ENCODE measurements at places on chromosomes 3 and 15.

DNA sequence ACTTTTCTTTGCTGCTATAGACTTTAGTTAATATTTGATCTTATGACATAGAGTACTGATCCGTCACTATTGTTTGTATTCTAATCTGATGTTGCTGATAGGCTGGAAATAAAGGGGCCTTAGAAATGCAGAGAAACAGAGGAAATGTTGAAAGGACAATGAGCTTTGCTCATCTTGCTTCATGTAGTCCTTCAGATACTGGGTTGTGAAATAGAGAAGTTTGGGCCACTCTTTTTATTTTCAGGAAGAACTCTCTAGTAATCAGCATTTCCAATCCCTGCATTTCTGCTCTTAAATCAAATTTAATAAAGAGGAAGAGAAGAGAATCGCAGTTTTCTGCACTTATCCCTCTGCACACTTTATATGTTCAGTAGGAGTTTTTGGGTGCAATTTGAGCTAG is 192.8 kb upstream of the THBS1 start:
- DNase-seq: no peak

DNA sequence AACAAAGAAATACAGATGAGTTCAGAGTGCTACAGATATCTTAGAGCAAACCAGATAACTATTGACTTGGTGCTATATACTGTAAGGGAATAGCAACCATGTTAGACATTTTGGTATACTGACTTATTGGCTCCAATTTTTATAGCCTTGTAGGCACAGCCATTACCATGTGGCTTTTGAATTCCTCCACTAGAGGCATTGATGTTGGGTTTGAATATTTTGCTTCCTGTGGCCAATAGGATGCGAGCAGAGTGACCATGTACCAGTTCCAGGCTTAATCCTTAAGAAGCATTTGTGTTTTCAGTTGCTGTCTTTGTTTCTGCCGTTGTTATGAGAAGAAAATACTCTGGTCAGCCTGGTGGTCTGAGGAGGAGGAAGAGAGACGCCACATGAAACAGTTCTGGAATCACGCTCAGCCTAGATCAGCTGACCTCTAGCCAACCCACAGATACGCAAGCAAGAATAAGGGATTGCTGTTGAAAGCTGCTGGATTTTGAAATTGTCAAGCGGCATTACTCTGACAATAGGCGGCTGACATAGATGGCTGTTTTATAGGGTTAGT is 109.4 kb upstream of the TNIK start:
- no peak for DNase-seq

GRCh38 chr3:52930748-52931147 is 33.4 kb upstream of the STIMATE start:
- no peak for DNase-seq

GRCh38 chr15:63939531-63940130 is 105.9 kb upstream of the HERC1 start:
- no peak for DNase-seq

DNA sequence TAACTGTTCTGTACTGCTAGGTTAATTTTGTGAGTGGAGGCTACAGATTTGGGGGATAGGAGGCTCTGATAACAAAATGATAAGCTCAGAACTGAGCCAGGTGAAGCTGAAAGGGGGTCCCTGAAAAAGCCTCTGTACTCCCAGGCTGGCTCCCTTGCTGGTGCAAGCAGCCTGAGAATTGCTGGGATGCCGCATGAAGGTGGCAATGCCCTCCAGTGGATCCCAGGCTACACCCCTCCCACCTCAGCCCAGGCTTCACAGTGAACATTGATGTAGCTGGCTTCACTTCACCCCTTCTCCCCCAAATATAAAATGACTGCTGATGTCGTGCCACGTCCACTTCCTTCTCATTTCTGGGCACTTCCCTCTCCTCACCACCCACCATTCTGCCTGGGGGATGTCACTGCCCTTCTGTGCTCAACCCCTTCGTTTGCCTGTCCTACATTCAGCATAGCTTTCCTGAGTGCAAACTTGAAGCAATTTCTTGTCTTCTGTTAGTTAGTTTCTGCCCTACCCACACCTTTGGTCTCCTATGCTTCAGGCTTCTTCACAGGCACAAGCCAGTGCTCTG is 9.7 kb upstream of the ARHGEF26 start:
- no peak for DNase-seq

DNA sequence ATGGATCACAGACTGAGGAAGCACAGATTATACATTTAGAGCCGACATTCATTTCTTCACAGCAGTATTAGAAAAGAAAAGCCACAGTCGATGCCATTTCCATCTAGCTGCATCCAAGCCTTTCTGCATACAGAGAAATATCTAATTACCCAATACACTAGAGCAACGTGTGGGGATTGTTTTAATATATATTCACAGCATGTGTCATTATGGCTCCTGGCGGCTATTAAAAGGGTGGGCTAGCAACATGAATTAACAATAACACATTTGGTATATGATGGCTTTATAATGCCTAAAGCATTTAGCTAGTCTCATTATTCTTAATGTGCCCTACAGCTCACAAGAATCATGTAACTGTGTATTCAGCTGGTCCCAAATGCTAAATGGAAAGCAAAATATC is 1030.5 kb downstream of the FHIT start:
- DNase-seq: no peak

DNA sequence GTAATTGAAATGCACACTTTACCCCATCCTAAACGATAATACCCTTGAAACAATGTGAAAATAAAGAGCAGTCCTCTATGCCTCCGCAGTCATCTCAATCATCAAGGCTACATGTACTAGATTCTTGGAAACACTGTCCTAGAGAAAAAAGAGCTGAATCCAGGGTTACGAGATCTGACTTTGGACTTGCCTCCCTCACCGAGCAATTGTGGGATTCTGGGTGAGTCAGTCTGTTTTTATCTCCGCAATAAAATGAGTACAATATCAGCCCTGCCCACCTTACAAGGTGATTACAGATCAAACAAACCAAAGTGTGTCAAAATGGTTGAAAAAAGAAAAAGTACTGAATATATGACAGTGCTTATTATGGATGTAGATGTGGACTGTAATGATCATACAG is 152.3 kb upstream of the SNTN start:
- no peak for DNase-seq

GRCh38 chr3:73259856-73260255 is 198.4 kb downstream of the EBLN2 start:
- DNase-seq: no peak

DNA sequence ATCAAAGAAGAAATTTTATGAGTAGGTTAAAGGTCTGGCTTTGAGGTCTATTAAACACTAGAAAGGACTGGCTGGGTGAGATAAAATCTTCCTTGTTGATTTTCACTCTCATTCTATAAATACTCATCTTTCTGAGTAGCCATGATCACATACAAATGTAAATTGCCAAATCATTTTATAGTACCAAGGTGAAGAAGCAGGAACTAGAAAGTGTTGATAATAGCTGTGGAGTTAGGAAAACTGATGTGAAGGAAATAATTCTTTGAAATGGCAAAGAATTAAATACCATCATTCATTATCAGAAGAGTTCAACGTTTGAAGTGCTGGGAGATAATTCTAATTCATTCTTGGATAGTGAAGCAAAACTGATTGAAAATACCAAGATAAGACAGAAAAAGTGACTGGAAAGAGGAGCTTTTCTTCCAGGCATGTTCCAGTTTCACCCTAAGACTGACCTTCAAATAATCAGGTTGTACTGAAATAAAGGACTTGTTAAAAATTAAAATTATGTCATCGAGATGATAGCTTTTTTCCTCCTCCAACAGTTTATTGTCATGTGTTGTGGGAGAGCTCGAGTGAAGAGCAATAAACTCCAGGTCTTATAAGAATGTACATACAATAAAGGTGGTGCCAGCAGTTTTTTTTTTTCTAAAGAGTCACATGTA is 17.4 kb downstream of the THBS1 start:
- DNase-seq: no peak

- DNase-seq: no peak
Measured at GRCh38 chr15:82159922-82160321, 102.6 kb downstream of the EFL1 start.

- no peak for DNase-seq
Measured at GRCh38 chr15:98713585-98714001, 65.3 kb downstream of the IGF1R start.

GRCh38 chr15:59688423-59688781 is 718 bp downstream of the BNIP2 start:
- DNase-seq: peak; percentile 7

- no peak for DNase-seq
Measured at GRCh38 chr3:178272841-178273240, 263.4 kb upstream of the KCNMB2 start.

GRCh38 chr3:157388976-157389375 is 47.7 kb upstream of the PTX3 start:
- DNase-seq: no peak

DNA sequence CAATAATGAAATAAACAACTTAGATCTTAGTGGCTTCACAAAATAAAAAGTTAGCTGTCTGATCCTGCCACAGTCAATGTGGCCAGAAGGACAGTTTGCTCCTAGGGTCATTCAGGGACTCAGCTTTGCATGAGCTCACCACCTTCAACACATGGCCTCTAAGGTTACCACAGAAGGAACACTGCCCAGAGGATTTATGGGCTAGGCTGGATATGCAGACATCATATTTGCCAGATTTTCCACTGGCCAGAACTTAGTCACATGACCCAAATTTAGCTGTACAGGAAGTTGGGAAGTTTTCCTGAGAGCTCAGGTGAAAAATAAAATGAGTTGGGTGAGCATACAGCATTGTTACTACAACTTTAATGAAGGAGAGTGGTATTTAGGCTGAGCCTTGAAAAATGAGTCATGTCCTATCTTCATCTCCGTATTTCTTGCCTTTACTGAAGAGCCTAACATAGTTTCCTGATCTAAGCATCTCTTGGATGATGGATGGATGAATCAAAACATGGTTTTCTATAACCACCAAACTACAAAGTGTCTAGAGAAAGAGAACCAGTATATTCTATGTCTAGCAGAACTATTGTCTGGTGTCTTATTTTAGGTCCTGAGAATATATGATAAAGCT is 54.9 kb upstream of the TMEM108 start:
- DNase-seq: no peak

DNA sequence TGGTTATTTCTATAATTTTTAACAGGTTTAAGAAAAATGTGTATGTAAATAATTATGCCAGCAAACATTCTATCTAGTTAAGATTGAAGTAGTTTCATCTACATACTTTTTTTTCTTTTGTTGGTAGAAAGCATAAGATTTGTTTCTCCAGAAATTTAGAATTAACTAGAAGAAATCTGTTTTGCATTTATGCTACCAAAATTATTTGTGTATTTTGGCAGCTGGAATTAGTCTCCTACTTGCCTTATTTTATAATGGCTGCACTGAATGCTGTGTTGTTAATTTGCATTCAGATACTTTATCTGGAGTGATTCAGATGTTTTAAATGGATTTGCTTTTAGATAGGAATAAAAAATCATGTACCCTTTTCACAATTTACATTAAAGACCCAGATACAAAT is 100.2 kb upstream of the NAALADL2 start:
- no peak for DNase-seq

DNA sequence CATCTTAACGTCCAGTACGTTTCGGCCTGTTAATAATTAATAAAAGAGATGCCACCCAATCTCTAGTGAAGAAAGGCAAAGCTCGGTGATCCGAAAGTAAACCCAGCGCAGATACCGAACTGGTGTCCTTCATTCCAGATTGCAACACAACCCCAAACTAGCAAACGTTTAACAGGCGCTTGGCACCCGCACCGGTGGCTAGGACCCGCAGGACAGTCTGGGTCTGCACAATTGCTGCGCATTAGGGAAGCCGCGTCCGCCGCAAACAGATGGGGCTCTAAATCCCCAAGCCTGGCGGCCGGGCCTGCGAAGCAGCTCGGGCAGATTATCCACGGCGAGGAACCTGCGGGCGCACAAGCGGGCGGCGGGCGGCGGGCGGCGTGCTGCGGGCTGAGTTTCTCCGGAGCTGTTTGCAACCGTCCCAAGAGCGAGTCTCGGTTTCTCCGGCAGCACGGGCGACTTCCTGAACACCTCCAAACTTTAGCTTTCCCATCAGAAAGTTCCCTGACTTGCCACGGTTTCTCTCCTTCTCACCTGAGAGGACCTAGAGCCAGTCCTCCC is 112.1 kb upstream of the ICE2 start:
- DNase-seq: peak; percentile 20

DNA sequence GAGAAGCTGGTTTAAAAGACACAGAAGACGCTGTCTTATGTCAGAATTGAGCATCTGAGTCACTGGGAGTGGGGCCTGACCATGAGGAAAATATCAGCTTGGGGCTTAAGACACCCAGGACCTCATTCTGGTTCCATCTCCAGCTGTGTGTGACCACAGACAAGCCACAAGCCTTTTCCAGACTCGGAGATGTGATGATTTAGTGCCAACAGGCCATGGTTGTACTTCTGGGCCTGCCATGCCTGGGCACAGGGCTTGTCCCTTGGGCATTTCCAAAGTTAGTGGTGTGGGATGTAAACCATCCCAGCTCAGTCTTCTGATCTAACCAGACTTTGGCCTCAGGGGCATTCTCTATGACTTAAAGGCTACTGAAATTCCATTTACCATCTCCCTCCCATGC is 269.8 kb downstream of the RYR3 start:
- no peak for DNase-seq

DNA sequence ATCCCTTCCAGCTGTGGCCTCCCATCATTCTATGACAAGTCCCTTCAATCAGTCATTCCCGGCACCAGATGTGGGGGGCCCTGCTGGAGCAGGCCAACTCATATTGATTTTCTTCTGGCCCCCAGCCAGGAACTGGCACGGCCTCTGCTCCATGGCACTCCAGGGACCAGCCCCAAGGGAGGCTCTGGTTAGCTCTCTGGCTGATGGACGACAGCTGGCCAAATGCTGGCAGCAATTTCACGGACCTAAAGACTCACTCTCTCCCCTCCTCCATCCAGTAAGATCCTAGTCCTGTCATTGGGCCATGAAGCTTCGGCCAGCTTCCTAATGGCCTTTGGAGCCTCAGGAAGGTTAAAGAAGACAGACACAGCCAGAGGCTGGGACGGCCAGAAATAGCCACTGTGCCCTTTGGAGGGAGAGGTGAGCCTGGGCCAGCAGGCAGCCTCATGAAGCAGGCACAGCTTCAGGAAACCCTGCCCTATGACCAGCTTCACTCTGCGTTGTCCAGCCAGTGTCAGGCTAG is 131.0 kb downstream of the MEX3B start:
- no peak for DNase-seq

- DNase-seq: no peak
Measured at GRCh38 chr3:195540511-195540910, 2.6 kb downstream of the PPP1R2 start.
